ENCODE measurements at places on chromosomes 2 and 18.

GRCh38 chr2:47002031-47002430 is 86.4 kb upstream of the MCFD2 start:
- no peak for DNase-seq

- DNase-seq = no peak
Measured at GRCh38 chr2:1819419-1819818, 75.1 kb upstream of the PXDN start.

DNA sequence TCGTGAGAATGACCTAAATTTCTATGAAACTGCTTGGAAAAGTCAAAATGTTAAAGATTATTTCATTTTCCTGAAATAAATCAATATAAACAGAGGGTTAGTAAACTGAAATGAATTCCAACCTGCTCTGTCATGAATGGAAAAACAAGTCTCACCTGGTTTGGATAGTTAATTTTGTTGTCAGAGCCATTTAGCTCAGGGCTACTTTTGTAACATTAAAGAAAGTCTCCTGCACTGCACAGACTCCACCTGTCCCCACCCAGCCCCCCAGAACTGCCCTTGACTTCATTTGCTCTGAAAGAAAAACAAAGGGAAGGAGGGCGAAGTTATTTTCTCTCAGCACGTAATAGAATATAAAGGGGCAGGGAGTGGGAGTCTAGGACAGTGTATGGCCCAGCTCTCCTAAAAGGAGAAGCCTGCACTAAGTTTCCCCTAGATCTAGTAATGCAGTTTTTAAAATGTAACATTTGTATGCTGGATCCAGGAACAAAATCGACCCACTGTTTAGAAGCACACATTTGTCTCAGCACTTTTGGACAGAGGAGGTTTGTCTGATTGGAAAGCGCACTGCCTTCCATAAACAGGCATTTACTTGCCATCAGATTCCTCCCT is 54.2 kb upstream of the ACSL3 start:
- no peak for DNase-seq

DNA sequence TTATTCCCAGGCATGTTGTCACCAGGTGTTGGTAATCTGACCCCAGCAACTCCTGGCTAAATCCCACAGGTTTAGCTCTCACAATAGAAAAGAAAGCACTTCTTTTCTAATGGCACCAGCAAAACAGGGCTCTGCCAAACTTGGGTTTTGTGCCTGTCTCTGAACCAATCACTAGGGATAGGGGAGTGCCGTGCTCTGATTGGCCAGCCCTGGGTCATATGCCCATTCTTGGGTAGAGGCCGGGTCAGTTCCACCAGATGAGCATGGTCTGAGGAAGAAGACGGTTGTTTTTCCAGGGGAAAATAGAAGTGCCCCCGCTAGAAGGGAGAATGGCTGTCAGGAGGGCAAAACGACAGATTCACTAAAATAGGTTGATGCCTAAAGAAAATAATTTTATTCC is 14.7 kb downstream of the CDK15 start:
- no peak for DNase-seq

DNA sequence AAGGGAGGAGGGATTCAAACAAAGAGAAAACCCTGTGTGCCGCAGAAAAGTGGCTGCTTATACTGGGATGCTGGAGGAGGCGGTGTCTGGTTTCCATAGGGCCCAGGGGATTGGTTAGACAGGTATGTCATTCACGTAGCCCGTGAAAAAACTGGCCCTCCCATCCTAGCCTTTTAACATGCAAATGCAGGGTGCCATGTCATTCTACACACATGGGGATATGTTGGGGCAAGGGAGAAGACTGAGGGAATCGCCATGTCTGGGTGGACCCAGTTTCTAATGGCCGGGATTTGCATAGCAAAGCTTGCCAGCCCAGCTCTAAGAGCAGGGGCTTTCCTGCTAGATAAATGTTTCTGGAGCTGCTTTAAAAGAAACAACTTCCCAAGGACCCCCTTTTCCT is 8.2 kb upstream of the RNU2-63P start:
- DNase-seq = no peak

DNA sequence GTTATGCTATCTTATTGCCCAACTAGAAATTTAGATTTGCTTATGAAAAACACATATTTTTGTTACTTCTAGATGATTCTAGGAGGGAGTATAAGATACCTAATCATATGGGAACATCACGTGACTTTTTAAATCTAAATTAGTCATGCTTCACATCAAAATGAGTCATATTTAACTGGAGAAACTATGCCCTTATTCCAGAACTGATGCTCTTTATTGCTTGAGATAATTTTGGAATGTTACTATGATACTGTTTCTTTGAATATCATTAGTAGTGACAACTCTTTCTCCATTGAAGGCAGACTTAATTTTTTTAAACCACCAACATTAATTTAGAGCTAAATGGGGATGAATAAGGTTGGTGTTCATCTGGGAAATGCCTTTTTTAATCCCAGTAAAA is 19.9 kb upstream of the ELAC1 start:
- DNase-seq = no peak

DNA sequence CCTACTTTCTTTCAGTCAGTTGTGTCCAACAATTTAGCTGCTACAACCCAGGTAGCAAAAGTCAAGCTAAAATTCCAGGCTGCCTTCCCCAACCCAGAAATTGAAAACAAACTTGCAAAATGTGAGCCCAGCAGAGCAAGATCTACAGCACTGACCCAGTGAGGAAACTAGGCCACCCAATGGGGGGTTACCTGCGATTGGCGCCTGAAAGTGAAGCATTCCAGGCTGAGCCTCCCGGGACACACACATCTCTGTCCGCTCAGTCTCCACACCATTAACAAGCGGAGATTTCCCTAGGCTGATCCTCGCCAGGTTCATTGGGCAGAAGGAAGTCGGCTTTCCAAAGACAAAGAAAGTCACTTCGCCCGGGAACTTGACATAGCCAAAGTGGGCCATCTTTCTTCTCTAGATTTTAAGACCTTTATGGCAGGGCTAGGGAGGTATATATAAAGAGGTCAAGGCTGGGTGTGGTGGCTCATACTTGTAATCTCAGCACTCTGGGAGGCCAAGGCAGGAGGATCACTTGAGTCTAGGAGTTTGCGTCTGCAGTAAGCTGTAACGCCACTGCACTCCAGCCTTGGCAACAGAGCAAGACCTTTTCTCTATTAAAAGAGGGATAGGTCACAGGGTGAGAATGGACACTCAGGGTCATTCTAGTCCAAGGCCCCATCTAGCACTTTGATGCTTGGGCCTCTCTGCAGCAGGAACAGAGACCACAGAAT is 53.6 kb downstream of the TTC32 start:
- DNase-seq = no peak

DNA sequence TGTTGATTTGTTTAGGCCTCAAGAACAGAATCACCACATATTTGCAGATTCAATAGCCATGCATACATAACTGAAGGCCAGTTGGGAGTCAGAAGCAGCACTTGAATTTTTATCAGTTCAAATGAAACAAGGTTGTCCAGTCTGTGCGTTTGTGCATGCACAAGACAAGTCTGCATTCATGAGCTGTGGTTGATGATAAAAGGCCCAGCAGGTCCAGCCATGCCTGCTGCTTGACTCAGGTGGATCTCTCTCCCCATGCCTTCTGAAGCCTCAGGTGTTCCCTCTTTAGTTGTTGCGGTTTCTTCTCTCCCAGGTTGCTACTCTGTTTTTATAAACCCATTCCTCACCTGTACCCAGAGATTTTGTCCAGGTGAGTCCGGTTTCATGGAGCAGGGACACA is 124.5 kb downstream of the CCDC102B start:
- no peak for DNase-seq

DNA sequence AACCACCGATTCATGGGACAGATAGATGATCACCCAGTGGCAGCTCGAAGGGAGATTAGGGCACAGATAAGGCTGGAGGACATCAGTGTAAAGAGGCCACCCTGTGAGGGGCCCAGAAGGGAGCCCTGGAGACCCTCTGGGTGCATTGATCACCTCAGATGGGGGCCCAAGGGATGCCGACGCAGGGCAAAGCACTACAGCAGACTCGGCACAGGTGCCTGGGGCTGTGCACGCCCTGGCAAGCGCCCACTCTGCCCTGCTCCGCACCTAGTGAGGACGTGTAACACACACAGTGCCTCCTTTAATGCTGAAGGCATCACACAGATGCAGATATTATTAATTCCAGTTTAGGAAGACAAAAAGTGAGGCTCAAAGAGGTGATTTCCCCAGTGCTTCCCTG is 9.5 kb downstream of the GYPC start:
- DNase-seq = no peak

DNA sequence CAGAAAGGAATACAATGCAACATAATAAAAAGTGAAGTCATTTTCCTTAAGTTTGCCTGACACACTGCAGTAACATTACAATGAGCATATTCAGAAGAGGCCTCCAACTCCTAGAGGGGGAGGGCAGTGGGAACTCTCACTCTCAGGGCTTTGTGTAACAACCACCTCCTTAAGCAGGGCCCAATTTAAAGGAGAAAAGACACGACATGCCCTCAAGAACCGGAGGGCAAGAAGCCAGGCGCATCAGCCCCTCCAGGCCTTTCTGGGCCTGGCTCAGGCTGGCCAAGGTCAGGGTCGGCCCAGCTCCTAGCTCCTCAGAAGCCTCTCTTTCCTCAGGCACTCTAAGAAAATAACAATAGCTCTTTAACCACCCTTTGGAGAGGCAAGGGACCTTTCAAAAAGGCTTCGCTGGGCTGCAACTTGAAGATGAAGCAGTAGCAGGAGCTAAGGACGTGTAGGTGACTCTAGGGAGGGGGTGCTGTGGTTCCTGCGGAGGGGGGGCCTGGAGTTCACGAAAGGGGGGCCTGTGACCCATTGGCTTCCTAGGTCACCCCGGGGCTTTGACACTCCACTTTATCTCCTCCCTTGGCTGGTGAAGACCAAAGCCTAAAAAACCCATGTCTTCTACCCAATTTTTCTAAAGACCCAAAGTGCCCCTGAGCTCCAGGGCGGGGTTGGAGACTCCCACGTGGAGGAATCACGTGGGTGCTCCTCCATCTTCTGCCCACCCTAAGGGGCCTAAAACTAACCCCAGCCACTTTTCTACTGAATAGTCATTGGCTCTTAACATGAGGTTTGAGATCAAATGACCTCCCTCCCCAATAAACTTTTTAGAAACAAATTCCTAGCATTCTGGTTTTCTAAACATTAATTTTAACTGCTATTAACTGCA is 13.3 kb downstream of the SERTAD2 start:
- DNase-seq = no peak

- no peak for DNase-seq
Measured at GRCh38 chr18:47461977-47462376, 210.5 kb upstream of the SKOR2 start.

GRCh38 chr18:24089076-24089475 is 49.8 kb upstream of the CABYR start:
- DNase-seq = no peak

DNA sequence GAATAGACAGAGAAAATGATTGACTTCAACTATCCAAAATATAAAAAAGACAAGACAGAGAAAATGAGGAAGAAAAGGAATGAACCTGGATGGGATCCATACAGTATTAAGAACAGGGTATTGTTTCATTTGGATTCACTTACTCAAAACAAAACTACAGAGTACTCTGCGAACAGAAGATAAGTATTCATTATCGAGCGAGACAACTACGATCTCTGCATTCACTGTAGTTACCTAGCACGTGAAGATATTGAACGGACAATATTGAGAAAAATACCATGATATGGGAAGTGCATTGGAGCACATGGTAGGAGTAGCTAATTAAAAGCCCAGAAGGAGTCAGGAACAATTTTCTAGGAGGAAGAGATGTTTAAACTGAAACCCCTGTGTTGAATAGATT is 1.0 kb upstream of the ORC2 start:
- no peak for DNase-seq

GRCh38 chr2:55985406-55985805 is 61.8 kb upstream of the EFEMP1 start:
- DNase-seq = no peak

- no peak for DNase-seq
Measured at GRCh38 chr18:26714739-26715138, 150.8 kb downstream of the AQP4 start.

- DNase-seq = no peak
Measured at GRCh38 chr18:8951491-8951890, 151.0 kb upstream of the NDUFV2 start.

DNA sequence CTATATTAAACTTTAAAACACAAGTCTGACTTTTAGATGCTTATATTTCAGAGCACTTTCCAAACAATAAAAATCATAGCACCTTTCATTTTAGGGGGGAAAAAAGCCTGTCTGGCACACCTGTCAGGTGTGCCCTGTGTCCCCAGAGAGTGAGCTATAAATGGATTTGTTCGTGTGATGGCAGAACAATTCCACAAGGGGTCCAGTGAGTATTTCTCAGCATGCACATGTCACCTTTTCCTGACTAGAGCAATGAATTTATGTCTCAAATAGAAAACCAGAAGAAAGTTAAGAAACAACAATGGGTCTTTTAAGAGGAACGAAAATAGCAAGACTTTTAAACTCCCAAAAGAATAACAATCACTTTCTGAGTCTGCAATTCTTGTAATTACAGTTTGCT is 55.9 kb downstream of the ACVR1C start:
- no peak for DNase-seq

DNA sequence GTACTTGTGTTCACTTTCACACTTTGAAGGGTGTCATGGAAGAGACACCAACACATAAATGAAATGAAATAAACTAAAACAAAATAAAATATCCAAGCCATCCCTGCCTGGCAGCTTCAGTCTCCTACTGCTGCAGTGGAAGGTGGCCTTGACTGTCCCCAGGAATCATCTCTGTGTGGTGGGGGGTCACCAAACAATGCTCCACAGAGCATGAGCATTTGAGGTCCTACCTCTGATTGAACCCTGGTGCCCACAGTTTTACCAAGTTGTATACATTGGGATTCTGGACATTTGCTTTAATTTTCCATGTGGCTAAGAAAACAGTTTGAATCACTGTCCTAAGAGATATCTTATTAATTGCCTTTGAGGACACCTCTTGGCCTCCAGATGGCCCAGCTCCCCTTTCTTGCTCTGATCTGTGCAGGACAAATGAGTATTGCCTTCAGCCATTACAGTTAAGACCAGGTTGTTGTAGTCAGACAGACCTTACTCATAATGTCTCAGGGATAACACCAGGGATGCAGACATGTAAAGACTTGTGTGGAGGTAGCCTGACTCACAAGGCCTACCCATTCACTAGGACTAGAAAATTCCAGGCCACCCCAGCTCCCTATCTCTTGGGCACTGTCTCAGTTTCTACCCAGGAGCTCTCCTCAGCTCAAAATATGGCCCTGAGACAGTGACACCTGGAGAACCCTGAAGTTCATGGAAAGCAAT is 195.0 kb downstream of the MYCN start:
- no peak for DNase-seq

GRCh38 chr2:8416849-8417832 is 264.7 kb upstream of the ID2 start:
- DNase-seq = no peak

- DNase-seq = no peak
Measured at GRCh38 chr2:158932131-158932645, 36.3 kb upstream of the TANC1 start.

DNA sequence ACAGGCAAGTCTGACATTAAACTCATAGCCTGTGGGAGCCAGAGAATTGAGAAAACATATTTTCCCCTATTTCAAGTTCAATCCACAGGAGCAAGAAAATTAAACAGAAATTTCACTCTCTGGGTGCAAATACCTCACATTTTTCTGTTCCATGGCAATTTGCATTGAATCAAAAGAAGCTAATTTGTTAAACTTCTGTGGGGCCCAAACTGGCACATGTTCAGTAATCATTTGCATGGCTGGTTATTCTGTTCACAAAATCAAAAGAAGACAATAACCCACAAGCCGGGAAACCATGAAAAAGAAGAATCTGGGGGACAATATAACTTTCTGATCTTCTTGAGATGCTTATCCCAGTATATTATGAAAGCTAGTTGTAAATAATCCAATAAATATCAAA is 363.1 kb downstream of the LRP1B start:
- no peak for DNase-seq
